ENCODE measurements at places on chromosomes 7 and 10.

GRCh38 chr7:37162106-37162505 is 286.6 kb downstream of the ELMO1 start:
- DNase-seq, result no peak

GRCh38 chr10:80413271-80413996 is 5.1 kb downstream of the PRXL2A start:
- no peak for DNase-seq

- DNase-seq, result no peak
These were observed 210.4 kb downstream of the SKIDA1 start for GRCh38 chr10:21314906-21315644.

- DNase-seq, result no peak
These were observed 167.7 kb downstream of the SFMBT2 start for GRCh38 chr10:7243139-7243538.

GRCh38 chr7:83119494-83119893 is 43.2 kb downstream of the PCLO start:
- DNase-seq, result no peak

DNA sequence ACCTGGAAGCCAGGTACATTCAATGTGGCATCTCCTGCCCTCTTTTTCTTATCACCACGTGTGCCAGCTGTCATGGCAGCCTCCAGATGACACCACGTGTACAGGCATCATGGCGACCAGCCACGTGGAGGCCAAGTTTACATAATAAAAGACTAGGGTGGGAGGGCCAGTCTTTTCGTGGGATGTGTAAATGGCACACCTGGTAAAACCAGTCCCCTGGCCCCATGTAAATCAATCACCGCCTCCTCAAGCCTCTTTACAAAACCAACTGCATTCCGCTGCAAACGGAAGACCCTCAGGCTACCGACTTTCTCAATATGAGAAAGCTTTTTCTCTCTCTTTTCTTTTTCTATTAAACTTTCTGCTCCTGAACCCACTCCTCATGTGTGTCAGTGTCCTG is 65.1 kb upstream of the PHF14 start:
- no peak for DNase-seq

All from pons (tissue), 1 donor.